H1 (cell line): ENCODE measurements at places on chromosomes 6 and 20. TPM values are rescaled to one million over a fixed set of nuclear protein-coding genes. Genes with fewer than 3 reads are reported as not detected.

Gene CDC25B
- 21.7 and 32.4 TPM in 2 replicates for polyA plus RNA-seq

Gene FAM217A
- polyA plus RNA-seq, result 0.03 TPM in 1 of 2 replicates, not detected in the other

Gene SNAP25
- 0.30 and 0.51 TPM in 2 replicates for polyA plus RNA-seq

Gene NTSR1
- 0.53 and 0.97 TPM in 2 replicates for polyA plus RNA-seq

Gene COL10A1
- not detected in 2 replicates for polyA plus RNA-seq

Gene NR2E1
- polyA plus RNA-seq, result not detected in 2 replicates

Gene ANGPT4
- 0.25 and 0.33 TPM in 2 replicates for polyA plus RNA-seq

Gene VGLL2
- 0.09 TPM in 1 of 2 replicates, not detected in the other for polyA plus RNA-seq

Gene HUS1B
- polyA plus RNA-seq, result 1.1 TPM in 2 replicates

Gene POPDC3
- polyA plus RNA-seq, result 3.4 and 6.5 TPM in 2 replicates

Gene IFNGR1
- polyA plus RNA-seq, result 6.6 and 9.7 TPM in 2 replicates

Gene TGM3
- 0.08 and 0.12 TPM in 2 replicates for polyA plus RNA-seq

Gene GATA5
- 0.08 TPM in 2 replicates for polyA plus RNA-seq

Gene CST4
- polyA plus RNA-seq, result not detected in 2 replicates

Gene BTBD9
- polyA plus RNA-seq, result 0.92 and 1.0 TPM in 2 replicates
